ENCODE measurements at places on chromosomes 2 and 18.

DNA sequence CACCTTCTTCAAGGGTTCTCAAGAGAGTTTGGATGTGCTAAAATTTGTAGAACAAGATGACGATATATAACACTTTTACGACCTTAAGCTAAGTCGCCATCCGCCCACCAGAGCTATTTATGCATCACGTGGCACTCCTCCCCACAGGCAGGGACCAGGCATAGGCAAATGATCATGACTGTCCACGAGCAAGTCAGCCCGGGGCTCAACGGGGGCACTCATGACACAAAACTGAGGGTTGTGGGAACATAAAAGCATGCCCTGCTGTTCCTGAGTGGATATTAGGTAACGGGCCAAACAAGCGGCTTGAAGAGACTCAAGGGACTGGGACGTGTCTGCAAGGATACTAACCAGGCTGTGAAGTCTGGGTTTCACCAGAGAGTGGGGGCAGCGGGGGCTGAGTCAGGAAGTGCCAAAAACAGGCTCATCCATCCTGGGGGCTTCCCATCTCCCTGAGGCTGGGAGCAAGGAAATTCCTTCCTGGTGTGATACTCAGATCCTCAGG lies 58.1 kb downstream of the FAM178B start:
- no peak for DNase-seq

DNA sequence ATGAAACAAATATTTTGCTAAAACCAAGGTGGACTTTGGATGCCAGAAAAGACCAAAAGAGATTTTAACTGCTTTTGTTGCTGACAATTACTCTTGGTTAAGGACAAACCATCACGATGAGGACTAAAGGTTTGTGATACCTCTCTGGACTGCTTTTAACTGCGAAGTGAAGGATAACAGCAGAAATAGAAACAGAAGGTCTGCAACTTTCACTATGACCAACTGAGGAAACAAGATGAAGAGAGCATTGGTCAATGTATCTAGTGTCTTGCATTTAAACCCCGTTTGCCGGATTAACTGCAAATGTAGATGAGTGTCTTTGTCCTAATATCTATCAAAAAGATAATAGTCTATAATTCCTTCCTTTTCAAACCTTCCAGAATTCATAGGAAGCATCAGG lies 541.7 kb downstream of the ERBB4 start:
- no peak for DNase-seq

GRCh38 chr2:236577481-236578410 lies 8.1 kb downstream of the ACKR3 start:
- DNase-seq: no peak

DNA sequence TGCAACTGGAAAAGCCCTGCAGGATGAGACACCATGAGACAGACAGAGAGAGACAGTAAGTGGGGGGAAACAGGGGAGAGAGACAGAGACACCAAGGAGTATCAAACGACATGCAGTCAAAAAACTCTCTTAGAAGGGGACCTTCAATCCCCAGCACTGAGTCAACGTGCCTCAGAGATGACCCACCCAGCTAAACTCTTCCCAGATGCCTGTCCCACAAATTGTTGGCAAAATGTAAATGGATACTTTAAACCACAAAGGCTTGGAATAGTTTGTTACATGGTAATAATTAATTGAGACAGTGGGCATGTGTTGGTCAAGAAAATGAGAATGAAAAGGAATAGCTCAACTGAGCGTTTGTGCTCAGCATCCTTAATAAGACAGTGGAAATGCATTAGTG lies 98.3 kb downstream of the GRB14 start:
- no peak for DNase-seq

- DNase-seq: no peak
These were observed 177.7 kb downstream of the INSIG2 start for GRCh38 chr2:118265873-118266455.

DNA sequence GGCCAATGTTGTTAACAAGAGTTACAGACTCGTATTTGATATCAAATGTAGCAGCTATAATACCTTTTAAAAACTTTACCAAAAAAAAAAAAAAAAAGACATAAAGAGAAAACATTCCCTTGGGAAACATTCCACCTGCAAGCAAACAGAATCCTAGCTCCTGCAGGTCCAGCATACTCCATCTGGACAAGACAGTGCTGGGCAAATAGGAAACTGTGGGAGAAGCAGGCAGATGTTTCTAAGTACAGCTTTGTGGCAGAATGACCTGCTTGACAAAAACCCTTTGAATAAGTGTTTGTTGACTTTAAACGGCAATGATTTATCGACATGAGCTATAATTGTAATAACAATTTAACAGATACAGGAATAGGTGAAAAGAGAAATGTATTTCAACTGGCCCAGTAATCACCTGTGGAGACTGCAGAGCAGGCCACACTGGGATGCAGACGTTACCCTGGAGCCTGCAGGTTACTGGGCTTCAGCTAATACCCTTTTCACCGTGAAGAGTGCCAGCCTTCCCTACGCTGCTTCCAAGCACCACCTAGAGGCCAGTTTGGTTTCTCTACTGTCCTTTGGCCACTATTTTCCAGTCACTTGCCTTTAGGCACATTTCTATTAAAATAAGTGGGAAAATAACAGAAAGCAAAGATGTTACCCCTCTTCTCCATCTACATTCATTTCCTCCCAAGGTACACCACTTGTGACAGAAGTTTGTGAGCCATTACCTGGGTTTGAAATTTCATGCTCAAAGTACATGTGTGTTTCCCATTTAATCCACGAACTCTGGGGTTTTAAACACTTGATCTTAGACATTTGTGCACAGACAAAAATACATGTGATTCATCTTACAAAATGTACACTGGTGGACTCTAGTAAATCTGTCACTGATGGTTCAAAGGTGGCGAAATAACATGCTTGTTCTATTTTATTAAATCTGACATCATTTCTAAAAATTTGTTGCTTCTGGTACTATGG lies 96.9 kb upstream of the ZNF397 start:
- no peak for DNase-seq

DNA sequence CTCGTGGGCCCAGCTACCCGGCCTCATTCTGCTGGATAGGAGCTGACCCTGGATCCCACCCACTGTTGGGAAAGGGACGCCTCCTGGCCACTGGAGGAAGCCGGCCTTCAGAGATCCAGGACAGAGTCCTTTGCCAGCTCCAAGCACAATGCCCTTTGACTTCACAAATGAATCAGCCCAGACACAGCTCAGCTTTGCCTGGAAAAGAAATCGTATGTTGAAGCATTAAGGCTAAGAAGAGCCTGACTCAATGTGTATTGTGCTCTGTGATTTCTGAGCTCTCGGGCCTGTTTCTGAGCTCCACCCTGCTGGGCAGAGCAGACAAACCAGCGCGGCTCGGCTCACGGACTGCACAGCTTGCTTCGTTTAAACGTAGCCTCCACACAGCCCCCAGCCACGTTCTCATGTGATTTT lies 162.9 kb upstream of the APCDD1 start:
- no peak for DNase-seq

GRCh38 chr2:175454953-175455389 lies 273.5 kb upstream of the ATP5MC3 start:
- no peak for DNase-seq

GRCh38 chr18:23437357-23438045 lies 15.6 kb upstream of the RIOK3 start:
- DNase-seq: no peak

- no peak for DNase-seq
These were observed 618 bp upstream of the LYPD1 start for GRCh38 chr2:132670496-132671150.

GRCh38 chr2:67290451-67291290 lies 106.5 kb upstream of the ETAA1 start:
- DNase-seq: no peak

GRCh38 chr2:139031722-139032121 lies 251.5 kb upstream of the NXPH2 start:
- no peak for DNase-seq

GRCh38 chr18:75863696-75864095 lies 436.2 kb upstream of the SMIM21 start:
- DNase-seq: no peak

DNA sequence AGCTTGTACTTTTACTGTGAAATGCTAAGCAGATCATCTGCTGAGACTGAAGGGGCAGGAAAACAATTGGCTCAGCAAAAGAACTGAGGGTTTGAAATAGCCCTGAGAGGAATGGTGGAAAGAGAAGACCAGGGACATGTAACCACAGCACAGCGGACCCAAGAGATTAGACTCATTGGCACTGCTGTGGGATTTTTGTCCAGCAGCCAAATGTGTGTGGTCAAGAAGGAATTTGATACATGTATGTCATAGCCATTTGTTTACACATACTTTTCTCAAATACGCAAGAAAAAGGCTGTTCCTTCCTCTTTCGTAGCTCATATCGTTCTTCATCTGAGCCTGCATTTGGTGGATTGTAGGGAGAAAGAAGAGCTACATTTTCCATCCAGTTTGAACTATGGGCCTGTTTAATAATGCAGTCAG lies 73.8 kb downstream of the TRABD2A start:
- DNase-seq: no peak

DNA sequence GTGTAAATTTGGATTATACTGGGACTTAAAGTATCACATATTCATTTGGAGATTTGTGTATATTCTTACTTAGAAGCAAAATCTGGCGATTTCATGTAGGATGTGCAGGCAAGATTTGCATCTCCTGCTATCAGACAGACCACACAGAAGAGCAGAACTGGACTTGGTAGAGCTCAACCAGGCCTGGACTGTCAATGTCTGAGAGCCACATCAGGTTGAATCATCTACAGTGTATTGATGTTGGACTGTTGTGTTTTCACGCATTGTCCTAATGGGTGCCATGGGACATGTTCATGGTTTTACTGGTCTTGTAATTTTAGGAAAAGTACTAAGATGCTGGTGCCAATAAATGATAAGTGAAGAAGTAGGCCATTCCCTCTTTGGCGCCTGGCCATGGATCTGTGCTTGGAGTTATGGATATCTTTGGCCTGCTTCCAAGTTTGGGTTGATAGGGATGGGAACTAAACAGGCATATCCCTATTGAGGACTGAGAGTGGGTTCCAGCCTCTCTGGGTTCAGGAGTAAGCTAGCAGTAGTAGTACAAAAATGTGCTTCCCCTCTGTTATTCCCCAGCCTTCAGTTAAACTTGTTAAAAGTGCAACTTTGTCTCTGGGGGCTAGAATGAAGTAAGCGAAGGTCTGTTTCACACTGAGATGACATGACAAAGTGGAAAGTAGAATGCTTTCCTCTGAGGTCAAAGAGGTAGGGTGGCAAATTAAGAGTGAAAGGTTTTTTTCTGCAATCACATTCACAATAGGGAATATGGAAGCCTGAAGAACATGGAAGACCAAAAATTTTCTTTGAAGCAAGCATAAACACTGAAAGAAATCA lies 49.2 kb upstream of the NEMP2 start:
- DNase-seq: no peak

GRCh38 chr18:45015788-45016128 lies 335.1 kb downstream of the SETBP1 start:
- no peak for DNase-seq

DNA sequence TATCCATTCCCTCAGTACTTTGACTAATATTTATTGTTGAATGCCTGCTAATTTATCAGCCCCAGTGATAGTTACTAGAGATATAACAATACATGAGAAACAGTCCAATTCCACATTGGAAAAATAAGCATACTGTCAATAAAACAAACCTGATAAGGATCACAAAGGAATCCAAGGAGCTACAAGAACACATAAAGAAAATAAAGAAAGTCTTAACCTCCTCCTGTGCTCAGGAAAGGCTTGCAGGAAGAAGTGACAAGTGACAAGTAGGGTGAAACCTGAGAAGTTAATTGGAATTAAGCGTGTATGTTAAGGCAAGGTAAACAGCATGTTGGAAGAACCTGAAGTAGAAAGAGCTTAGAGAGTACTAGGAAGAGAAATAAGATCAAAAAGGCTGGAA lies 20.3 kb upstream of the ASNSD1 start:
- DNase-seq: no peak

DNA sequence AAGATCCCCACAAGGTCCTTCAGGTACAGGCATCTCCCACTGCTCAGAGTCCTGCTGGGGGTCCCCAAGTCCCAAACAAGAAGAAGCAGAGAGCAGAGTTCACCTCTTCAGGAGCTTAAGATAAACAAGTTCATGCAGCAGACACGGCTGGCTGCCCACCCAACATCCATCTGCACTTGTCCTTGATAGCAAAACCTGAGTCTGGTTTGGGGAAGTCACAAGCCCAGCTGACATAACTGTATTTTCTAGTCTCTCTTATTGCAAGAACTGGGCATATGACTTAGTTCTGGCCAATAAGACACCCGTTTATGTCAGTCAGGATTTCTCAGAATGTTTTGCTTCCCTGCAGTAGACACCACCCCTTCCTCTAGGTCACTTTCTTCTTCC lies 31.8 kb downstream of the AFF3 start:
- no peak for DNase-seq

DNA sequence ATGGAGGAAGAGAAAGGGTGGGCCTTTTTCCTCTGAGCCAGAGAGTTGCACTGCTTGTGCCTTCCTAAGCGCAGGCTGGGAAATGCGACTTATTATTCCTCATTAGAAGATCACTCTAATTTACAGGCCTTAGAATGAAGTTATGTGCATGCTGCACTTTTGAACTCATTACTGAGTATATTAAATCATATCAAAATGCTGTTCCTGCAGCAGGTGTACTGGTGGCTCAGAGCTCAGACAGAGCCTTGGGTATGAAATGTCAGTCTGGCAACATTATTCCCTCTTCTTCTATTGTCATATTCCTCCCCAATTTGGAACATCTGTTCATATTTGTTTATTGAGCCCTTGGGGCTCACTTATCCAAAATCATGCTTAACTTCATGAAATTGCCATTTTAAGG lies 85.5 kb downstream of the ADCYAP1 start:
- no peak for DNase-seq

GRCh38 chr2:218959761-218960308 lies 369 bp downstream of the CDK5R2 start:
- DNase-seq: no peak

DNA sequence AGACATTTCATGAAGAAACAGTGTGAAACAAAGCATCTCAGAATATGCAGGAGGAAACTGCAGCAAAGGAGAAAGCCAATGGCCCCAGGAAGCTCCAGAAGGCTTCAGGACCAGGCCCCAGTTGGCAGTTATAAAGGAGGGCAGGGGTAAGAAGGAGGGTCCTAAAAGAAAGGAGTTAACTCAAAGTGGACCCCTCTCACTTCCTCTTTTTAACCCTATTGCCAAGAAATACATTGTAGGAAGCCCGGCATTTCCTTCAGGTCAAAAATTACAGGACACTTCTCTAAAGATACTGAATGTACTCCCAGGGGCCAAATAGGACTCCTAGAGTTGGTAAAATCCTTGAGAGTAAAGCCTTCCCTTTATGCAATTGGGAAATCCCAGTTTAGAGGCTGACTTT lies 77.1 kb upstream of the TGFA start:
- no peak for DNase-seq

- no peak for DNase-seq
These were observed 30.5 kb upstream of the PLB1 start for GRCh38 chr2:28465148-28465885.

GRCh38 chr2:163990541-163990940 lies 254.7 kb upstream of the FIGN start:
- DNase-seq: no peak

DNA sequence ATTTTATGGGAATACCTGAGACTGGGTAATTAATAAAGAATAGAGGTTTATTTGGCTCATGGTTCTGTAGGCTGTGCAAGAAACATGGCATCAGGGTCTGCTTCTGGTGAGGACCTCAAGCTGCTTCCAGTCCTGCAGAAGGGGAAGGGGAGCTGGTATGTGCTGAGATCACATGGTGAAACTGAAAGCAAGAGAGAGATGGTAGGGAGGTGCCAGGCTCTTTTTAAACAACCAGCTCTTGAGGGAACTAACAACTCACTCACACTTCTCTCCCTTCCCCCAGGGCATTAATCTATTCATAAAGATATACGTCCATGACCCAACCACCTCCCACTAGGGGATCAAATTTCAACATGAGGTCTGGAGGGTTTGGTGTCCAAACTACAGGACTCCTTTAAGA lies 40.1 kb downstream of the AGPS start:
- no peak for DNase-seq

- DNase-seq: no peak
These were observed 552 bp downstream of the CNPPD1 start for GRCh38 chr2:219175928-219176817.
